ENCODE measurements at places on chromosomes 4 and X.

GRCh38 chr4:156888762-156889161 is 82.8 kb downstream of the PDGFC start:
- DNase-seq = peak; percentile 65

DNA sequence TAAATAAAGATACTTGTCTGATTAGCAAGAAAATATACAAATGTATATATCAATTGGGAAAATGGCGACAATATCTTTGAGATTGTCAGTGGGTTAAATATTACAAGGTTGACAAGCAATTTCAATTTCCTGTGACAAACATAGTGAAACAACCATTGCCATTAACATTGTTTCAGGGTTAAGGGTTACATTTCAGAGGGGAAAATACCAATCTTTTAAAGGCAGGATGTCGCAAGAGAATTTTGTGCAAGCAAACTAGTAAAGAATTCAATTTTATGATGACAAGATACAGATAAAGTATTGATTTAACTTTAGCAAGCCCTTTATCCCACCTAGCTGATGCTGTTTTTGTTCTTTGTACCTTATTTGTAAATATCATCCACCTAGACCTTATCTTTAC is 305.8 kb upstream of the GRIA3 start:
- no peak for DNase-seq

DNA sequence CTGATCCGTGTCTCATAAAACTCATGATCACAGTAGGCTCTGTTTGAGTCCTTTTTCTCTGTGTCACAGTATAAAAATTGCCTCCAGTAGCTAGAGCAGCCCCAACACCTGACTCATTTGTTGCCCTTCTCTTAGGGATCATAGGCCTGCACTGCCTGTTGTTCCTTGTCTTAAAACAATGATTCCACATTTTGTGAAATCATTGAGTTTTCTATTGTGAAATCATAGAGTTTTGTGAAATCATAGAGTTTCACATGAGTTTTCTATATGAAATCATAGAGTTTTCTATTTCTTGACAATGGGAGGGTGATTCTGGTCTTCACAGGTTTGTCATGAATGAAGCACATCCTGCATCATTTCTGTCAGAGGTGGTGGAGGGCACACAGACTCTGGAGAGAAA is 239.9 kb downstream of the GASK1B start:
- DNase-seq = no peak

DNA sequence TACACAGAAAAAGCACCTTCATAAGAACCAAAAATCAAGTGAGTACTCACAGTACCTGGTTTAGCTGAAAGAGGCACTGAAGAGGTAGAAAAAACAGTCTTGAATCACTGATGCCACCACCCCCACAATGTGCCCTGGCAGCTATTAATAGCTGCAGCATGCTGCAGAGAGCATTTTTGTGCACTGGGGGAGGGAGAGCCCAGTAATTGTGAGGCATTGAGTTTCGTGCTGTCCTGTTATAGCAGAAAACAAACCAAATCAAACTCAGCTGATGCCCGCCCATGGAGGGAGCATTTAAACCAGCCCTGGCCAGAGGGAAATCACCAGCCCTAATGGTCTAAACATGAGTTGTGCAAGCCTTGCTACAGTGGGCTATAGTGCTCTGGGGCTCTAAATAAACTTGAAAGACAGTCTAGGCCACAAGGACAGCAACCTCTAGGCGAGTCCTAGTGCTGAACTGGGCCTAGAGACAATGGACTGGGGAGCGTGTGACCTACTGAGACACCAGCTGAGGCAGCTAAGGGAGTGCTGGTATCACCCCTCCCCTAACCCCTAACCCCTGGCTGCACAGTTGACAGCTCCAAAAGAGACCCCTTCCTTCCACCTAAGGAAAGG is 106.3 kb upstream of the TMLHE start:
- DNase-seq = no peak

DNA sequence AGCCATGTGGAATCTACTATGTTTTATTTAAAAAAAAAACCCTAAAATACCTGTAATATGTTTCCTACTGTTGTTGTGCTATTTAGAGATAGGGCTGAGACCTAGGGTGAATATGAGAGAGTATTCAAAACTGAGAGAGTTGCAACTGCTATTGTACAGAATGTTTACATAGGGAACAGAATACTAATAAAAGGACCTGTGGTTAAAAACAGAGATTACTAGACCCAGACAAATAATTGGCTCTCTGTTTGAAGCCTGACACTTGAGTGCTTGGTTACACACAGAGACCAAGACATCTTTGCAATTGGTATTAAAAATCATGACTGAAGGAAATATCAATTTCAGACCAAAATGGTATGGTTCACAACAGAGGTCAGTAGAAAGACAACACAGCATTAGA is 278.9 kb upstream of the GIMD1 start:
- no peak for DNase-seq

- DNase-seq = peak; percentile 24
Measured at GRCh38 chrX:111168314-111168713, 72.3 kb downstream of the PAK3 start.

- peak; percentile 38 for DNase-seq
Measured at GRCh38 chr4:129344058-129344457, 248.1 kb downstream of the C4orf33 start.

DNA sequence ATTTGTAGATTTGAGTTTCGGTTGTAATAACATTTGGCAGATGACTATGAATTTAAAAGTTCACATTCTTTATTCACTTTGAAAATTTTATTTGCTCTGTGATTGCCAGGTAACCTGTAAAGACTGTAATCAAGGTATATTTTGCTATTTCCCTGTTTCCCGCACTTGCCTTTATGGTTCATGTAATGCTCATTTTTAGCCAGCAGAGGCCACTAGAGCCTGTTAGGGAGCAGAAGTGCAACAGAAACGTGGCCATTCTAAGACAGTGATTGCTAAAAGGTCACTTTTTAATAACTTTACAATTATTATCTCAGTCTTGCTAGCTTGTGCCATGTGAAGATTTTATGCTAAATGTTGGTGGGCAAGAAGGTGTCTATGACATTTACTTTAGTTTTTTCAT is 12.4 kb downstream of the YIPF6 start:
- DNase-seq = peak; percentile 52

GRCh38 chr4:75980576-75980975 is 10.2 kb downstream of the SDAD1 start:
- DNase-seq = no peak

- DNase-seq = peak; percentile 64
Measured at GRCh38 chr4:73450398-73451004, 14.5 kb downstream of the AFP start.

GRCh38 chr4:152735396-152735859 is 44.1 kb downstream of the TIGD4 start:
- peak; percentile 19 for DNase-seq

DNA sequence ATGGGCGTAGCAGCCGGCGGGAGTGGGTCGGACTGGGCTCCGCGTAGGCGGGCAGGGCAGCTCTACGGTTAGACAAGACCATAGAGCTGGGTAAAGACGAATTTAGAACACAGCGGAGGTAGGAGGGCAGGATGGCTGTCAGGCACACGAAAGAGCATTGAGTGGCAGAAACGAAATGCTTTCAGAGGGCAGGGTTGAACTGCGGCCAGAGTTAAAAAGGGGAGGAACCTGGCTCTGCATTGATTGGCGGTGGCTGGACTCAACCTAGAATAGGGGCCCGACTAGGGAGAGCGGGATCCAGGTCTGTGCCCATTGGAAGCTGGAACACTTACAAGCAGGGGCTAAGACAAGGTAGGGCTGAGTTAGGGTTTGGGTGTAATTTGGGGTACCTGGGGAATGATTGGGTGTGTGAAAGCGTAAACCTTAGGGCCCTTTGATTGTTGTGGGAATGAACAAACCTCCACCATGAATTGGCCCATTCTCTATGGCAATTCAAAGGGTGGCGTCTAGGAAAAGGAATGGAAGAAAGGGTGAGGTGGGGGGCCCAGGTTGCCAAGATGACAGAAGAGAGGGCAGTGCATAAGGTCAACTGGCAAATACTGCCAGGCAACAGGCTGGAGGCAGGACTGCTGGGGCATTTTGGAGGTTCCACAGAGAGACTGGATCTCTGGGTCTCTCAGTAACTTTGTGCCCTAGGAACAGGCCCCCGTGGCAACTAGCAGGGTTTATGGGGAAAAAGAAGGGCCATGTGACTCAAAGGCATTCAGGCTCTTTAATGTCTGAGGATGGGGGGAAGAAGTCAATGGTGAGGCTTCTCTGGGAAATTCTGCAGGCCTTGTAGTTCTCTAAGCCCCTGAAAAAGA is 911 bp upstream of the ELK1 start:
- DNase-seq = no peak

DNA sequence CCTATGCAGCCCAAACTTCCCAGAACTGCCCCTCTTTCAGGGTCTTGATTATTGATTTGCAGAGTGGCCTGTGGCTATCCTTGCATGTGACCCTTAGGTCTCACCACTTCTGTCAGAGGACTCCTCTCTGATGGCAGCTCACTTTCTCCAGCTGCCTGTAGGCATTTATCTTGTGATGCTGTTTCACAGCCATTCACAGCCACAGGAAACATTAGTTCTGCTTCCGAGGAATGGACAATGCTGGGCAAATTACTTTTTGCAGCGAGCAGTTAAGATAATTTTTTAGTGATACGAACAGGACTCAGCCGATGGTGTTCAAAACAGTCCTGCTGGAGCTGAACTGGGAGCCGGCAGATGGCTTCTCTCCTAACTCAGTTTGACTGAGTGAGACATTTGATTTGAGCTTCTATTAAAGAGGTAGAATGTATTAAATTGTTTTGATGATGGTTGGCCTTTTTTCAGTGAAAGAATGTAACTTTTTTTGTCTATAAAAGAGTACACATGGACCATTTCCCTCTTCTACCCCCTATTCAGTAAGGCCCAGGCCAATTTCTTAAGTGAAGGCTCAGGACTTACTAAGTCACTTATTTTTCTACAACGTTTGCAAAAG is 58.4 kb upstream of the TMEM150C start:
- DNase-seq = no peak

- DNase-seq = no peak
Measured at GRCh38 chr4:185744488-185744862, 67.5 kb downstream of the SORBS2 start.

- DNase-seq = no peak
Measured at GRCh38 chr4:108649863-108650211, 562 bp upstream of the OSTC start.

DNA sequence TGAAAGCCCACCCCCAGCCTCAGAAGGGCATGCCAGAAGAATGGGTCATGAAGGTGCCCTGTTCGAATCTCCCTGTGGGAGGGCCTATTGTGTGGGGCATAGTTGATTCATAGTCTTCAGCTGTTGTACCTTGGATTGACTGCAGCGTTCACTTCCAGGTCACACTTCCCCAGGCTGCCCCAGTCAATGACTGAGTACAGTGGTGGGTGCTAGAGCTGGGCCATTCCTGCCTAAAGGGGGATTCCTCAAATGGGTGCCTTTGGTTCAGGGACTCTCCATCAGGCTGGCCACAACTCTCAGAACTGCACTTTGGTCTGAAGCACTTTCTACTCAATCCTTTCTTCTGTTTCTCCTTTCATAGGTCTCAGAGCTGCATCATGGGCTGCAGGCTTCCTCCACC is 35.0 kb upstream of the RASGEF1B start:
- no peak for DNase-seq

- no peak for DNase-seq
Measured at GRCh38 chr4:168817370-168817769, 192.7 kb downstream of the CBR4 start.

GRCh38 chrX:70168238-70169188 is 8.8 kb upstream of the DGAT2L6 start:
- DNase-seq = peak; percentile 66

DNA sequence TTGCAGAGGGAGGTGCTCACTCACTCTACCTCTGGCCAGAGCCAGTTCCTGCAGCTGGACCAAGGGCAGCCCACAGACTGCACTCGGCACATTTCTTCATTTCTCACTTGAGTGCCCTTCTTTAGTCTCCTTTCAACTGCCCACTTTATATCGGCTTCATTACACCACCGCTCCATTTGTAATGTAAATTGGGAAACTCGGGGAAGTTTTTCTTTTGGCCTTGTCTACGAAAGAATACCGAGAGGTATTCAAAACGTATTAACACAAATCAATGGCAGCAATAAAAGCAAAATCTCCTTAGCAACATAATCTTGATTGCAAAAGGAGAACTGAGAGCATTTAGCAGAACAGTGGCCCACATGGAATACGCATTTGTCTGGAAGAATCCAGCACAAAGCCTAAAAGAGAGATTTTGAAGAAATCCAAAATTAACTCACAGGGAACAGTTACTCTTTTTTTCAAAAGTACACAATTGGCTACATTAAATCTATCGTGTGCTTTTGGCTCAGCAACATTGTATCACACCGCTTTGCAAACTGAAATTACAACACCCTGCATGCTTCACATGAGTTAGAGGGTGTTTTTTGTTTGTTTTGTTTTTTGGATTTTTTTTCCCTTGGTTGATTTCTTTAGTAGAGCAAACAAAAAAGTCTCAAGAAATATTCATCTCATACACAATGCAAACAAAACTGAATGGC is 62.6 kb downstream of the CHIC2 start:
- DNase-seq = no peak

DNA sequence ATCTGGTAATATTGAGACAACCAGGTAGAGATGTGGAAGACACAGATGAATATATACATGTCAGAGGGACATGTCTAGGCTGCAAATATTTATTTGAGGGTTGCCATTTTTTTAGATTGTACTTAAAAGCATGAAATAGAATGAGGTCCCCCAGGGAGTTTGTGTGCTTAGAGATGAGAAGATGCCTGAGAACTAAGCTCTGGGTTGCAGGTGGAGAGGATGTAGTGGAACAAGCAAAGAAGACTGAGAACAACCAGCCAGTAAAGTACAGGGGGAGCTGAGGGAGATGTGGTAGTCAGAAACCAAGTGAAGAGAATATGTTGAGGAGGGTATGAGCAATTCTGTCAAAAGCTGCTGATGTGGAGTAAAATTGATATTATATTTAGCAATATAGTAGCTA is 95.6 kb upstream of the UNC5C start:
- no peak for DNase-seq

All from mesenchymal stem cell (in vitro differentiated cells and primary cell).